Neural crest cell (in vitro differentiated cells): ENCODE measurements at places on chromosomes 11 and 22. TPM values are rescaled to one million over a fixed set of nuclear protein-coding genes. Genes with fewer than 3 reads are reported as not detected.
A peak's percentile ranks its signal among the peaks of the same experiment; 100 is the strongest.

Gene OR4A16
- not detected in 2 replicates for total RNA-seq

Gene C11orf97
- total RNA-seq: not detected in 2 replicates

Gene PTPMT1
- total RNA-seq: 41.8 and 47.0 TPM in 2 replicates

Gene PATE2
- 0.70 TPM in 1 of 2 replicates, not detected in the other for total RNA-seq

Gene AAMDC
- 17.8 and 22.4 TPM in 2 replicates for total RNA-seq

Gene SLC22A12
- total RNA-seq: not detected in 2 replicates

Gene OR8A1
- not detected in 2 replicates for total RNA-seq

Gene PARVG
- 0.14 and 0.23 TPM in 2 replicates for total RNA-seq

Gene POU2AF3
- total RNA-seq: 0.32 and 0.61 TPM in 2 replicates

DNA sequence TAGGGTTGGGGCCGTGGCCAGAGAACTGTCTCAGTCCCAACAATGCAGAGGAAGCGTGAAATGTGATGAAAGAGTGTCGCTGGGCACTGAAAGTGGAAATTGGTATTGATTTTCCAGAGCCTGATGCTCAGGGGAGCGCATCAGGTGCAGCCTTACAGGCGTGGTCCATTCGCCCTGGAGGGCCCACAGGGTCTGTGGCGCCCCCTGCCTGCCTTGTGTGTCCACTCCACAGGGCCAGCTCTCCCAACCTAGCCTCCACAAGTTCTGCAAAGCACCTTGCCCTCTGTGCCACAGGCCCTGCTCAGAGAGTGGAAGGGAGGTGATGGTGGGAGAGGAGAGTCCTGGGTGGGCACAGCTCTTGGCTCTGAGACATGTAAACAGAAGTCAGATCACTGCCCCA is 54.9 kb upstream of the LMO1 start:
- H3K4me3 ChIP-seq: no peak overlapping the region
- H3K36me3 ChIP-seq: no peaks in the 10 kb centered on the region
- peaks cover 8% of the 10 kb centered on the region for H3K27me3 ChIP-seq
- no peaks in the 10 kb centered on the region for H3K4me1 ChIP-seq

- H3K4me1 ChIP-seq: peaks cover 32% of the 10 kb centered on the region
- peak; percentile 7 for DNase-seq
- peak overlapping the region; percentile 98 for H3K4me3 ChIP-seq
- H3K27ac ChIP-seq: peak overlapping the region; percentile 94
- H3K36me3 ChIP-seq: no peaks in the 10 kb centered on the region
These were observed 504 bp upstream of the ZNF215 start for GRCh38 chr11:6925636-6926207.

GRCh38 chr11:73308961-73309919 is 1.2 kb downstream of the ARHGEF17 start:
- H3K27ac ChIP-seq: no peak overlapping the region
- no peaks in the 10 kb centered on the region for H3K36me3 ChIP-seq
- H3K4me1 ChIP-seq: peaks cover 46% of the 10 kb centered on the region
- H3K27me3 ChIP-seq: no peaks in the 10 kb centered on the region

GRCh38 chr11:65167656-65168055 is 2.4 kb upstream of the SPDYC start:
- H3K4me3 ChIP-seq: no peak overlapping the region
- H3K27me3 ChIP-seq: no peaks in the 10 kb centered on the region
- H3K27ac ChIP-seq: no peak overlapping the region
- H3K4me1 ChIP-seq: peaks cover 3% of the 10 kb centered on the region
- DNase-seq: no peak

GRCh38 chr11:28043930-28044709 is 63.8 kb downstream of the KIF18A start:
- H3K4me1 ChIP-seq: peaks cover under 1% of the 10 kb centered on the region
- H3K36me3 ChIP-seq: no peaks in the 10 kb centered on the region
- DNase-seq: no peak
- no peaks in the 10 kb centered on the region for H3K27me3 ChIP-seq

- no peaks in the 10 kb centered on the region for H3K36me3 ChIP-seq
- peaks cover 50% of the 10 kb centered on the region for H3K27me3 ChIP-seq
- H3K27ac ChIP-seq: no peak overlapping the region
- H3K4me1 ChIP-seq: peaks cover 5% of the 10 kb centered on the region
These were observed 71.3 kb upstream of the FGF3 start for GRCh38 chr11:69890476-69890875.

DNA sequence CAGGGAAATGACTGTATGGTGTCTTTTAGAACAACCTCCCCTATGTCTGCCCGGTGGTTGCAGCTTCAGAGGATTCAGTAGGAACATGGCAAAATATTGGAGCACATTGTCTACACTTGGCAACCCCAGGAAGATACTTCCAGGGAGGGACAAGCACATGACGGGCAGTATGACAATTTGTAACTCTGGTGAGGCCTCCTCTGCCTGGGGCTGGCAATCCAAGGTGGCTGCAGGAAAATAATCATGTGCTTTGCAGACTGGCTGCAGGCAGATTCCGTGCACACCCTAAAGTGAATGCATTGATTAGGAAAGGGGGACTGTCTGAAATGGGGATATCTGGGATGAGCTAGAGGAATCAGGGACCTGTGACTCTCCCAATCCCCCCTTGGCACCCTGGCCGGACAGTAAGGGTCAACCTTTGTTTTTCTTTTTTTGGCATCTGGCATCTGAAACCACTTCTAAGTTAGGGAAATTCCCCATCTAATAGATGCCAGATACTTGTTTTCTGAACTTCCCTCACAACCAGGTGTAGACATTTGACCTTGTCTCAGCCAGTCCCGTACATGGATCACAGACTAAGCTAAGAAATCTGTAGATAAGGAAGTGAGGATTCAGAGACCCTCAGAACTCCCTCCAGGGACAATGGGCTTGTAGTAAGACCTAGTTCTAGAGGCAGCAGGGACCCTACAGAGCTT is 10.5 kb upstream of the PHOX2A start:
- peaks cover 13% of the 10 kb centered on the region for H3K27me3 ChIP-seq
- DNase-seq: no peak
- no peak overlapping the region for H3K27ac ChIP-seq
- H3K4me1 ChIP-seq: no peaks in the 10 kb centered on the region
- H3K4me3 ChIP-seq: no peak overlapping the region

GRCh38 chr22:49657275-49657973 is 170.2 kb downstream of the BRD1 start:
- DNase-seq: no peak
- H3K27me3 ChIP-seq: peaks cover 31% of the 10 kb centered on the region
- no peak overlapping the region for H3K4me3 ChIP-seq
- peaks cover 5% of the 10 kb centered on the region for H3K4me1 ChIP-seq
- no peaks in the 10 kb centered on the region for H3K36me3 ChIP-seq

DNA sequence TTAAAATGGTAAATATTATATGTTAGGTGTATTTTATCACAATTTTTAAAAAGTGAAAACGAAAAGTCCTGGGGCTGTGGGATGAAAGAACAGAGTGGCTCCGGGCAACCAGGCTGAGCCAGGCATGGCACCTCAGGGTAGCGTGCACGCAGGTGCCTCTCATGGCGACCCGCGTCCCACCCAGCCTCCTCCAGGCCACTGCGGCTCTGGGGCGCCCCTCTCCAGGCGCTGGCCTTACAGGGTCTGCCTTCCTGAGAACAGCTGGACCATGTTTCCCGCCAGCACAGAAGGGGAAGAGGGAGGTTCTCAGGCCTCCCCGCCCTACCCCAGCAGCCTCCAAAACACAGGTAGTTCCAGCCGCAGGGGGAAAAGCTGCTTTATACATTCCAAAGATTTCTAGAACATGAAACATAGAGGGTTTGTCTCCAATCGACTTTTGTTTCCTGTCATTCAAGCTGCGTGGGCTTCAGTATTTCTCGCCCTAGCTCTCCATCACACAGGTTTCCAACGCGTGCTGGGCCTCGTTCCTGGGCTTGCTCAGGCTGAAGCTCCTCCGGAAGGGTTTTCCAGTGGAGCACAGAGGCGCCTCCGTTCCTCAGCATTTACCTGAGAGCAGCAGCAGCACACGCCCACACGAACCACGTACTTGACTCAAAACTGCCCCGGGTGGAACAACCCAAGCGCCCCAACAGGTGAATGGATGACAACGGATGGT is 10.5 kb downstream of the EHD1 start:
- no peaks in the 10 kb centered on the region for H3K36me3 ChIP-seq
- H3K4me3 ChIP-seq: no peak overlapping the region
- no peak overlapping the region for H3K27ac ChIP-seq
- no peaks in the 10 kb centered on the region for H3K27me3 ChIP-seq
- peaks cover 54% of the 10 kb centered on the region for H3K4me1 ChIP-seq

GRCh38 chr22:22753526-22754267 is 109.3 kb downstream of the GGTLC2 start:
- peaks cover 70% of the 10 kb centered on the region for H3K27me3 ChIP-seq
- DNase-seq: peak; percentile 59
- H3K27ac ChIP-seq: no peak overlapping the region
- no peak overlapping the region for H3K4me3 ChIP-seq
- no peaks in the 10 kb centered on the region for H3K4me1 ChIP-seq

DNA sequence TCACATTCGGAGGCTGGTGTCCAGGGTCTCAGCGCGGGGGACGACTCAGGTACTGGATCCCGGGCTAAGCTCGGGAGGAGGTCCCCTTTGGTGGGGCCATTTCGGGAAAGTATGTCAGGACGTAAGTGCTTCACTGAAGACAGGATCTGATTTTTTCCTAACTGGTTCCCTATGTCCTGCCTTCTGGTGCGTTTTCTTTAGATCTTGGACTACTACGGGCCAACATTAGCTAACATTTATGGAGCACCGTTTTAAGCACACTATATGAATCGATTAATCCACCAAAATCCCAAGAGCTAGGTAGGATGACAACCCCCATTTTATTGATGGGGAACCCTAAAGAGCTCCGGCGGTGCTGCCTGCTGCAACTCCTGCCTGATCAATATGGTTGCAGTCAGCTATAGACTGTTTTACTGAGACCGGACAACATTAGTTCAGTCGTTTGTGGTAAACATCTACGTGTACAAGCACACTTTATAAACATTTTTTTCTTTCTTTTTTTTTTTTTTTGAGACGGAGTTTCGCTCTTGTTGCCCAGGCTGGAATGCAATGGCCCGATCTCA is 17.0 kb upstream of the WDR74 start:
- peaks cover 29% of the 10 kb centered on the region for H3K27me3 ChIP-seq
- H3K36me3 ChIP-seq: peaks cover 46% of the 10 kb centered on the region
- no peak for DNase-seq
- peak overlapping the region; percentile 100 for H3K27ac ChIP-seq
- H3K4me1 ChIP-seq: peaks cover 80% of the 10 kb centered on the region

DNA sequence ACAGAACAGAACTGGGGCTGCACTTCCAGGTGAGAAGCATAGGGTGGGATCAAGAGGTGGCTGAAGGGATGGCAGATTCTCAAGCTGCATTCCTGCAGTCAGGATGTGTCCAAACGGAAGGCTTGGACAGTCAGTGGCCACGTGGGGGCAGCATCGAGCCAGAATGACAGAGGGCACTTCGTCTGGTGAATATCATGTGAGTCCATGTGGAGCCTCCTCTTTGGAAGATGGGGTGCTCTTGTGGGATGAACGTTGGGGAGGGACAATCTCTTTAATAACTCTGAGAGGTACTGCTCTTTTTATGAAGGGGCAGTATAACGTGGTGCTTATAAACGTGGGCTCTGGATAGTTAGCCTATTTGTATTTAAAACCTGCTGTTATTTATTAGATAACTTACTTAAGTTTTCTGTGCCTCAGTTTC is 154.9 kb upstream of the NAV2 start:
- H3K27ac ChIP-seq: no peak overlapping the region
- no peaks in the 10 kb centered on the region for H3K36me3 ChIP-seq
- H3K4me1 ChIP-seq: peaks cover 17% of the 10 kb centered on the region
- DNase-seq: peak; percentile 89
